Transverse colon (tissue), 4 donors: ENCODE measurements at places on chromosomes 3 and 15. TPM values are rescaled to one million over a fixed set of nuclear protein-coding genes. Genes with fewer than 3 reads are reported as not detected.
A peak's percentile ranks its signal among the peaks of the same experiment; 100 is the strongest.

Gene CD80
- total RNA-seq = not detected

GRCh38 chr3:19595884-19596283 is 338.1 kb downstream of the EFHB start:
- H3K27me3 ChIP-seq = no peaks in the 10 kb centered on the region
- H3K4me3 ChIP-seq = no peak overlapping the region

DNA sequence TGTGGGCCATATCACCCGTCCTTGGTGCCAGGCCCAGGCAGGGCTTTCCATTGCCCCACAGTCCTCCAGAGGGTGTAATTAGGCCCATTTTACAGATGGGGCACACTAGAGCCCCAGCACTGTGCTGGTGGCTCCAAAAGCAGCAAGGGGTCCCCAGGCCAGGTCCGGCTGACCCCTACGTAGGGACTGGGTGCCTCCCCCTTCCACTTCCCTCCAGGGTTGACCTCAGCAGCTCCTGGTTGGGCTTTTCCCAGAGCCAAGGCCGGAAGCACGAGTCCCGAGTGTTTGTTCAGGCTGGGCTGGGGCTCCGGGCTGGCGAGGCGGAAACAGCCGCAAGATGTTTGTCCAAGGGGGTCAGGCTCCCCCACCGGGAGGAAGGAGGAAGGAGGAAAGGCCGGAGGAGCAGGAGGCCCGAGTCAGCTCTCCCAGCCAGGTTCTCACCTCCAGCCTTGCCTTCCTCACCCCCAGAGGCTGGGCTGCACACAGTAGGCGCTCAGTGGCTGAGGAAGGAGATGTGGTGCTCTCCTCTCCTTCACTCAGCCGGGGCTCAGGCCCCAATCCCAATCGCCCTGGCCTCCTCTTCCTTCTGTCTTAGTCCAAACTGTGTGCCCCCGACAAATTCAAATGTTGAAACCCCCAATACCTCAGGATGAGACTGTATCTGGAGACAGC is 17.1 kb upstream of the PLXND1 start:
- H3K27me3 ChIP-seq = no peaks in the 10 kb centered on the region
- H3K4me3 ChIP-seq = no peak overlapping the region
- H3K4me1 ChIP-seq = peaks cover 35% of the 10 kb centered on the region
- H3K27ac ChIP-seq = peak overlapping the region; percentile 98
- H3K36me3 ChIP-seq = no peaks in the 10 kb centered on the region
- peak; percentile 69 for DNase-seq

- DNase-seq = no peak
- H3K27ac ChIP-seq = no peak overlapping the region
- H3K4me3 ChIP-seq = no peak overlapping the region
- no peaks in the 10 kb centered on the region for H3K4me1 ChIP-seq
- H3K27me3 ChIP-seq = no peaks in the 10 kb centered on the region
- H3K36me3 ChIP-seq = peaks cover 19% of the 10 kb centered on the region
Observed at GRCh38 chr3:10284496-10284895, 8.3 kb downstream of the GHRL start.

- H3K4me1 ChIP-seq = peaks cover 37% of the 10 kb centered on the region
- H3K27ac ChIP-seq = peak overlapping the region; percentile 49
- no peak for DNase-seq
- no peaks in the 10 kb centered on the region for H3K36me3 ChIP-seq
Observed at GRCh38 chr3:172096881-172097420, 57.6 kb downstream of the FNDC3B start.

- H3K4me3 ChIP-seq = no peak overlapping the region
- H3K36me3 ChIP-seq = no peaks in the 10 kb centered on the region
- H3K27ac ChIP-seq = no peak overlapping the region
- DNase-seq = peak; percentile 26
Observed at GRCh38 chr3:138180375-138181029, 5.8 kb upstream of the DBR1 start.

DNA sequence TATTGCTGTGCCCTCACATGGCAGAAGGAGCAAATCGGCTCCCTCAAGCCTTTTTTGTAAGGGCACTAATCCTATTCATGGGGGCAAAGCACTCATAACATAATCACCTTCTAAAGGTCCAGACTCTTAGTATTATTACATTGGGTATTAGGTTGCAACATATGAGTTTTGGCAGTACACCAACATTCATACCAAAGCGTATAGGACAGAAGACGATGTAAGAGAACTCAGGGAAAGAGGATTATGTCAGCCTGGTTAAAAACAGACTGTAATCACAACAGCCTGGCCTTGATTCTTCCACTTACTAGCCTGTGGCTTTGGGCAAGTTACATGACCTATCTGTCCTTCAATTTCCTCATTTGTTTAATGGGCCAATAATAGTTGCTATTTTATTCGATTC is 828.5 kb upstream of the NECTIN3 start:
- no peak for DNase-seq
- no peaks in the 10 kb centered on the region for H3K4me1 ChIP-seq
- no peak overlapping the region for H3K27ac ChIP-seq
- H3K27me3 ChIP-seq = no peaks in the 10 kb centered on the region
- H3K4me3 ChIP-seq = no peak overlapping the region

Gene SAMMSON
- total RNA-seq = not detected

Gene TIGIT
- 1.2 TPM for total RNA-seq
